Epithelial cell of prostate (primary cell): ENCODE measurements at places on chromosomes 1 and 21.

GRCh38 chr1:227308367-227309336 is 9.6 kb downstream of the CDC42BPA start:
- DNase-seq = no peak

GRCh38 chr1:23417570-23417969 is 7.0 kb downstream of the TCEA3 start:
- no peak for DNase-seq

GRCh38 chr1:198683449-198683848 is 44.6 kb downstream of the PTPRC start:
- no peak for DNase-seq

DNA sequence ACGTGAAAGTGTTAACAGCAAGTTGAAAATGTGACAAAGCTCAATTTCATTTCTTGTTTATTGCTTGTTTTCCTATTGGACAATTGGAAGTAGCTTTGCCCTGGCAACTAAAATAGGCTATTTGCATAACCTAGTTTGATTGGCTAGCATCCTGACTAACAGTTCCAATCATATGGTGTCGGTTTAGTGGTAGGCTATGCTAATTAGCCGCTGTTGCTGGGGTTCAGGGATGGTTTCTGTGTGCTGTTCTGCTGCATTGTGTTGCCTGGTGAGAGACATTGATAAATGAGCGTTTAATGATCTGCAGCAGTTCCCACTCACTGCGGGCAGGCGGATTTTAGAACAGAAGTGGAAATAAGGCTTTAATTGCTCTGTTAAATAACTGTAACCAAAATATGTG is 68.5 kb downstream of the DYRK1A start:
- peak; percentile 6 for DNase-seq
